ENCODE measurements at places on chromosomes 12 and 14.

DNA sequence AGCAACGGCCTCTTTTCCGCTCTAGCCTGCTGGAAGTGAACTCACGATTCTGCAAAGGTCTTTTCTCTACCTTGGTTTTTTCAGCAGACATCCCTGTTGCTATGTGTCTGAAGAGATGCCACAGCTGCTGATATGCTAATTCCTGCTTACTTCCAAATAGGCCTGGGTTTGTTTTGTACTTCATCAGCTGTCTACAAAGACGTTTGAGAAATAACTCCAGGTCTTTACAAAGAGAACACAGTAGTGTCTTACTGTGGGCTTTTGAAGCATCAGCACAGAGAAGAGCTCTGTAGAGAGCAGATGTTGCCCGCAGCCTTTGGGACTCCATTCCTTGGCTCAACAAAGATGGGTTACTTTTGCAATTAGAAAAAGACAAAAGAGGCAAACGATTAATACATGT, 1366.5 kb downstream of the AACS start:
- DNase-seq = no peak

DNA sequence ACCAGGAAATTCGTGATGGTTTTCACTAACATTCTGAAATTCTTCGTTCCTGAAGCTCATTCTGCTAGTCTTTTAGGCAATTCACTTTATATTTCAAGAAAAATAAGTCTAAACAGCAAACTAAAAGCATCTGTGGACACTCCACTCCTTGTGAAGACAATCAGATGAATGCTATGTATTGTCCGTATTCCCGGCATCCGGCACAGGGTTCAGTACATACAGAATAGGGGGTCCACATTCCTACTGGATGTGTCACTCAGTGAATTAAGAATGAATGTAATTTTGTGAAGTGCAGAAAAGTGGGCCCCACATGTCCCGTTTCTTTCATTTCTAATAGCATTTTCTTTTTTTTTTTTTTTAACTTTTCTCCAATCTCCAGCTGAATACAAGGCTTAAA, 241.3 kb downstream of the GRIN2B start:
- DNase-seq = no peak

DNA sequence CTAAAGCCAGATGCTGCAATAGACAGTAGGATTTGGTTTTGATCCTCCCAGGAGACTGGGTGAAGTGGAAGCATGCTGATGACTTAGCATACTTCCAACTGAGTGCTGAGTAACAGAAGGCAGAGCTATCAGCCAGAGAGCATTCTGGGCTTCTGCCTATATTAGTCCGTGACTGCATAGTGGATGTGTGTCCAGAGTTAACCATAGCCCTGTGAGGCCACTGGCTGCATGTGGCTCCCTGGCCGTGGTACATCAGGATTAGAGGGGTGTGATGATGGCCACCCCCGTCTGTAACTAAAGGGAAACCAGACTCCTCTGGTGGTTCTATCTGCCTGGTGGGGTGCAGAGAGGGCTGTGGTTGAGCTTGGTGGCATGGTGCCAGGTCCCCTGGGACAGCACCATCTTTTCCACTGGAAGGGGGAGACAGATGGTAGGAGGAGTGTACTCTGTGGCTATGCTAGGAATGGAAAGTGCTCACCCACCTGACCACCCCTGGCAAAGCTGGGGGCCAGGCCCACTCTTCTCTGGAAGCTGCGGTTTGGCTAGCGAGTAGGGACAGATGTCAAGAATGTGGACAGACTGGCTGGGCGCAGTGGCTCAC, 27.4 kb downstream of the ABCD4 start:
- no peak for DNase-seq

- no peak for DNase-seq
Observed at GRCh38 chr12:113857371-113857770, 108.8 kb downstream of the RBM19 start.

DNA sequence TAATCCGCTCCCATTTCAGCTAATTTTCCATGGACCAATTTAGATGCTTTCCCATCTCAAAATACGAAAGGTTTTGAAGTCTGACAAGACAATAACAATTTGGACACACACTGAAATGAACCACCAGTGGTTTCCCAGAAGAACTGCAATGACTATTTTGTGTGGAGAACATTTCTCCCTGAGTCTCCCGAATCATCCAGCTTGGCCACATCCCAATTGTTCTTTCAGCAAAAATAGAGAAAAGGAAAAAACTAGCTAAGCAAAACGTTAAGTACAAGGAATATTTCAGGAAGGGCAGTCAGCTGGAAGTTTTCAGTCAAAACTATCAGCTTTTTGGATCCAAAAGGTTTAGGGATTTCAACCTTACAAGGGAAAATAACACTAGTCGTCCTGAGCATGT, 390.6 kb downstream of the KCNH5 start:
- no peak for DNase-seq

DNA sequence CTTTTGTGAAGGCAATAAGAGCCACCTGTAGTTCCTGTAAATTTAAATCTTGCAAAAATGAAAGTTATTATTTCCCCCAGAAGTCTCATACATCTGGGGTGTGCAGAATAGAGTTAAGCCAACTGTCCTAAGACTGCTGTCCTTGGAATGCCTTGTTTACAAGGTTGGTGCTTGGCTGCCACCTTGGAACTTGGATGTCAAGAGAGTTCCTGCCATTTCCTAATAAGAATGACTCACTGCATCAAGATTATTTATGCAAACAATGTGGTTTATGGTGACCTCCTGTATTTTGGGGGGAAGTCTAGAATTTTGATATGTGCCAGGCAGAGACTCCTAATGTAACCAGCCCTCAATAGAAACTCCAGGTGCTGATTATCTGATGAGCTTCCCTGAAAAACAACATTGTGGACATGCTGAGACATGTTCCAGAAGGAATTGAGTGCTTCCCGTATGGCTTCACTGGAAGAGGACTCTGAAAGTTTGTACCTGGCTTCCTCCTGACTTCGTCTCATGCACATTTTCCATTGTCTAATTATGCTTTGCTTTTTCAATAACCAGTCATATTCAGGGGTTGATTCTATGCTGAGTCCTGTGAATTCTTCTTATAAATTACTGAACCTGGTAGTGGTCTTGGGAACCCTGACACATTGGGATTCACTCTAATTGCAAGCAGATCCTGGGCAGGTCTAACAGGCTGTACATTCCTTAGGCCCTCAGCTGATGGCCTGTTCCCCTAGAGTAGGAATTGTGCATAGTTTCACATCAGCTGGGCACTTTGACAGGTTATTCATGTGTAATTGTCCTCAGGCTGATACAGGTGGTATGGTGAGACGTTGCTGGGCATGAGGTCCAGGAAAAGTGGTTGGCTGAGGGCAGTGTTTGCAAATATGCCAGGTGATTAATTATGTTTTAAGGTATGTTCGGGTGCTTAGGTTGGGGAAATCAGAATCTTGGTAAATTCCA, 1370.7 kb upstream of the TMEM132C start:
- no peak for DNase-seq

- peak; percentile 81 for DNase-seq
Observed at GRCh38 chr12:24600996-24601395, 347.9 kb downstream of the BCAT1 start.

All from suppressor macrophage treated with lipopolysaccharide for 4 hours (primary cell).